ENCODE measurements at places on chromosomes 7 and 10. TPM values are rescaled to one million over a fixed set of nuclear protein-coding genes. Genes with fewer than 3 reads are reported as not detected.

- no peaks in the 10 kb centered on the region for H3K36me3 ChIP-seq
- no peaks in the 10 kb centered on the region for H3K4me1 ChIP-seq
- DNase-seq = no peak
- no peak overlapping the region for H3K4me3 ChIP-seq
- no peaks in the 10 kb centered on the region for H3K27me3 ChIP-seq
These were observed 13.1 kb upstream of the GPR141 start for GRCh38 chr7:37670436-37670835.

GRCh38 chr7:150631866-150632864, at the start of gene GIMAP6:
Gene GIMAP6 (minus strand): TSS chr7:150632385. CDS start chr7:150630142, 2,243 bp downstream.
- DNase-seq = no peak
- H3K27ac ChIP-seq = no peak within 1 kb of the TSS
- H3K4me3 ChIP-seq = no peak within 1 kb of the TSS
- no peaks in the 10 kb centered on the region for H3K27me3 ChIP-seq
- no peaks in the 10 kb centered on the region for H3K4me1 ChIP-seq
- H3K36me3 ChIP-seq = no peaks in the 10 kb centered on the region

DNA sequence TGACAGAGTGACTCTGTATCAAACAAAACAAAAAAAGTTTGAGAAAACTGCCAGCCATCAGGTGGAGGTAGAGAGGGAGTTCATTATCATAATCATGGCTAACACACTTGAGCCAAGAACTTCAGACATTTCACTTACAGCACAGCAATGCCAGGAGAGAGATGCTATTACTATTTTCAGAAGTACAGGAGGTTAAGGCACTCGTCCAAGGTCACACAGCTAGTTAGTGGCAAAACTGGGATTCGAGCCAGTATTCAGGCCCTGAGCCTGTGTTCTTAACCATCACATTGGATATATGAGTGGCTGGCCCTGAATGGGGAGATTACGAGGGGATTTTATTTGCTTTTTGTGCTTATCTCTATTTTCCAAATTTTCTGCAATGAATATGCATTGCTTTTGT, 24.8 kb upstream of the UNC5B start:
- DNase-seq = no peak
- H3K4me3 ChIP-seq = no peak overlapping the region
- H3K36me3 ChIP-seq = no peaks in the 10 kb centered on the region
- H3K27ac ChIP-seq = no peak overlapping the region

DNA sequence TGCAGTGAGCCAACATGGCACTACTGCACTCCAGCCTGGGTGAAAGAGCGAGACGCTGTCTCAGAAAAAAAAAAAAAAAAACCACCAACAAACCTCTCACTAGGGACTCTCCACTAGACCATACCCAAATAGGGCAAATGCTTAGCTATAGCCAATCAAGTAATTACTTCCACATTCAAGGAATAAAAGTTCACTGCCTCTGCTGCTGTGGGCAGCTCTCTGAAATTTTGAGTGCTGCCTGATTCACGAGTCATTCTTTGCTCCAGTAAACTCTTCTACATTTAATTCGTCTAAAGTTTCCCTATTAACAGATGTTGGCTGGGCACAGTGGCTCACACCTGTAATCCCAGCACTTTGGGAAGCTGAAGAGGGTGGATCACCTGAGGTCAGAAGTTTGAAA, 4.7 kb upstream of the NRBF2 start:
- H3K36me3 ChIP-seq = peaks cover 3% of the 10 kb centered on the region
- no peaks in the 10 kb centered on the region for H3K27me3 ChIP-seq
- peaks cover 10% of the 10 kb centered on the region for H3K4me1 ChIP-seq
- no peak overlapping the region for H3K4me3 ChIP-seq

Gene SYCE1
- total RNA-seq = not detected

- H3K27me3 ChIP-seq = no peaks in the 10 kb centered on the region
- H3K4me3 ChIP-seq = no peak overlapping the region
- H3K36me3 ChIP-seq = no peaks in the 10 kb centered on the region
- DNase-seq = no peak
- no peak overlapping the region for H3K27ac ChIP-seq
- no peaks in the 10 kb centered on the region for H3K4me1 ChIP-seq
These were observed 198.9 kb downstream of the SNX13 start for GRCh38 chr7:17741426-17741825.

DNA sequence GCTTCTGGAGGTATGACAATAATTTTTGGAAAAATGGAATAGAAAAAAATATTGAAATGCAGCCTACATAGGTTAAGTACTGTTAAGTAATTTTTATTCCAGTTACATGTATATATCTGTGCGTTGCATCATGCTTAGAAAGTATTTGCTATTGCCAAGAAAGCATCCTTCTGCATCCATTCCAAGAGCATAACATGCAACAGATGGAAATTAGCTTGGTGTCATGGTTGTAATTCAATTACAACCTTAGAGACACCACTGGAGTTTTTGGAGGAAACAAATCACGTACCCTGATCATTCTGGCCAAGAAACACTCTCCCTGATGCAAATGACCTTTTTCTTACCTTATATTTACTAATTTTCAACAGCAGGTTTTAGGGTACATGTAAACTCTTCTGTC, 1.7 kb downstream of the AKR1B1 start:
- H3K27ac ChIP-seq = no peak overlapping the region
- no peak for DNase-seq
- no peaks in the 10 kb centered on the region for H3K27me3 ChIP-seq
- peaks cover 31% of the 10 kb centered on the region for H3K36me3 ChIP-seq
- no peak overlapping the region for H3K4me3 ChIP-seq
- H3K4me1 ChIP-seq = peaks cover 27% of the 10 kb centered on the region

DNA sequence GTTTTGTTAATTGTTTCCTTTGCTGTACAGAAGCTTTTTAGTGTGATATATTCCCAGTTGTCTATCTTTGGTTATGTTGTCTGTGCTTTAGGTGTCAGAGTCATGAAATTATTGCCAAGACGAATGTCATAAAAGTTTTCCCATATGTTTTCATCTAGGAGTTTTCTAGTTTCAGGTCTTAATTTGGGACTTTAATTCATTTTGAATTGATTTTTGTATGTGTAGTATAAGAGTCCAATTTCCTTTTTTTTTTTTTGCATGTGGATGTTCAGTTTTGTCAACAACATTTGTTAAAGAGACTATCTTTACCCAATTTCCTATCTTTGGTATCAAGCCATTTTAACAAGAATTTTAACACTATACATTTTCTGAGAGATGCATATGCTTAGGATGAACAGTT, 432.2 kb downstream of the CNTNAP2 start:
- no peaks in the 10 kb centered on the region for H3K36me3 ChIP-seq
- no peak overlapping the region for H3K4me3 ChIP-seq

Gene VAX1
- not detected for total RNA-seq

GRCh38 chr10:98274562-98274961, 6.6 kb upstream of the LOXL4 start:
- H3K4me3 ChIP-seq = no peak overlapping the region
- H3K27ac ChIP-seq = no peak overlapping the region
- DNase-seq = no peak

DNA sequence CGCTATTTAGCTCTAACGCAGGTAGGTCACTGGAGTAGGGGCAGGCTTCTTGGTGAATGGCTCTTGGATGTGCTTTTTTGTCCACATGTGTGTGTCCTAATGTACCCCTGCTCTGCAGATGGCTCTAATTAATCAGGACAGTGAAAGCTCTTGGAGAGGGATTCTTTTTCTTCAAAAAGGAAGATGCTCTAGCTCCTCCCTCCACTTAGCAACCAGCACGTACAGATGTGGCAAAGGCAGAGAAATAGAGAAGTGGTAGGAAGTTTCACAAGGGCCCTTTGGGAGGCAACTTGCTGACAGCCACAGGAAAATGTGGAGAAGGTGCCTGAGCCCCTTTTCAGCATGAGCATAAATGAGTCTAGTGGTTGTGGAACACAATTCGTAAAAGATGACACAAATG, 221.7 kb downstream of the PLXNA4 start:
- H3K27me3 ChIP-seq = 0 out of 2 replicates have a peak, but pooled peaks cover under 1% of the 10 kb centered on the region
- DNase-seq = no peak
- H3K36me3 ChIP-seq = no peaks in the 10 kb centered on the region
- no peak overlapping the region for H3K4me3 ChIP-seq
- H3K4me1 ChIP-seq = no peaks in the 10 kb centered on the region

Gene LRGUK
- 0.05 TPM for total RNA-seq

DNA sequence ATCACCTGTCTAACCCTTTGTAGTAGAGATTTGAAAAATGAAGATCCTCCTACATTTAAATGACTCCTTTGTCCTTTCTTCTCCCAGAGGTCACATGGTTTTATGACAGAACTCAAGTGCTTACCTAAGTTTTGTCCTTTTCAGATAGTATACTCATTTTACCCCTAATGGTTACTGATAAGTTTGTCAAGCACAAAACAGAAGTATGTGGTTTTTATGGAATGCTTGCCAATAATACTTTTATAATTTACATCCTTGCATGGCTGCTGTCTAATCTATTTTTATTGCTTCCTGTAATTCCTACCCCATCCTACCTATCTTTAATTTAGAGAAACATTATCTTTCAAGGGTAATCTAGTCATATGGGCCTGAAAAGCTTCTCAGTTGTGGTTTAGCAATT, 37.5 kb downstream of the HELLS start:
- H3K27ac ChIP-seq = no peak overlapping the region
- H3K4me3 ChIP-seq = no peak overlapping the region
- H3K36me3 ChIP-seq = peaks cover 39% of the 10 kb centered on the region
- no peak for DNase-seq
- no peaks in the 10 kb centered on the region for H3K27me3 ChIP-seq

Data from SJSA1 (cell line).